ENCODE measurements at places on chromosomes 3 and 15. TPM values are rescaled to one million over a fixed set of nuclear protein-coding genes. Genes with fewer than 3 reads are reported as not detected.

ZNF80 gene
- total RNA-seq: 0.17 TPM

MEX3B gene
- 4.1 TPM for total RNA-seq

ILDR1 gene
- 19.9 TPM for total RNA-seq

MORC1 gene
- not detected for total RNA-seq

NR1I2 gene
- total RNA-seq: 106 TPM

KCNH8 gene
- 0.89 TPM for total RNA-seq

SCAMP2 gene
- total RNA-seq: 110 TPM

STRC gene
- total RNA-seq: 1.6 TPM

EFHB gene
- total RNA-seq: 0.75 TPM

DNA sequence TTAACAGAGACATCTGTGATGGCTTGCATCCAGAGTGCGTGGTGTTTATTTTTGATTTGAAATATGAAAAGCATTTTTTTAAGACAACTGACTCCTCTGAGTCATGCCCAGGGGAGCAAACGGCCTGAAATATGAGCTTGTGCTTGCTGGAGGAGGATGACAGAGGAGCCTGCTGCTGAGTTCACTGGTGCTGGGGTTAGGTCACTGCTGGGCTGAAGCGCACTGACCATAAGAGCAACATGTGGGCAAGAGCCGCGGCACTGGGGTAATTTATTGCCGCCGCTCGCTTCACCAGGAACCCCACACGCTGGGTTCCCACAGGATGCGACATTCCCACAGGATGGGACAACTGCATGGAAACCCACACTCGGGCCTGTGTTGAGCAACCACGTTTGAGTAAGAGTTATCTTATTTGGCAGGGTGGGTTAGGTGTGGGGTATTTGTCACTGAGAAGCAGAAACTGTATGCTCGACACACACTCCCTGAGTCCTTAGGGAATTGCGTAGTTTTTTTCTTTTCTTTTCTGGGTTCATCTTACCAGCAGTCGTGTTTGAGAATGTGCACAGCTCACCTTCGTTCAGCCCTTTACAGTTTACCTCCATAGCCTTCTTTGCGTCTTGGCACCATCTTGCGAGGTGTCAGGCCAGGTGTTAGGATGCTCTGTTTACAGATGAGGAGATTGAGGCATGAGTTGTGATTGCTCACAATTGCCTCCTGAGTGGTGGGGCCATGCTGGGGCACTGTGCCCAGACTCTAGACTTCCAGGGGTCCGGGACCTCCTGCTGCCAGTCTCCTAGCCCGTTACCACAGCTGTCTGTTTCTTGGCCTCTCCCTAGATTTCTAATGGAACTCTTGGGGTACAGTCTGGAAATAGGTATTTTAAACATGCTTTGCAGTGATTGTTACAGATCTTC, 60.4 kb downstream of the SMAD3 start:
- DNase-seq: peak; percentile 66

DNA sequence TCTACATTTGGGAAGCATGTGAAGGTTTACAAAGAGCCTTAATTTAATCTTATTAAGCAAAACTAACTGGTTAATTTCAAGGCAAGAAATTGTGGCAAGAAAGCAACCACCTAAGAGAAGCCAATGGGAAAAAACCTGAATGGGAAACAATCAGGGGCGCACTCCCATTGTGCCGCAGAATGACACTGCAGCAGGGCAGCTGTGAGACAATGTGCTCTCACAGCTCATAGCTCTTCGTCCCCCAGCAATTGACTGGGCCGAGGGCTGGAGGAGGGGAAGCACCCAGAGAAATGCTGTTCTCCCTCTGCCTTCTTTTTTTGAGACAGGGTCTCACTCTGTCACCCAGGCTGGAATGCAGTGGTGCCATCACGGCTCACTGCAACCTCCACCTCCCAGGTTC, 93.3 kb upstream of the RAD18 start:
- no peak for DNase-seq

DNA sequence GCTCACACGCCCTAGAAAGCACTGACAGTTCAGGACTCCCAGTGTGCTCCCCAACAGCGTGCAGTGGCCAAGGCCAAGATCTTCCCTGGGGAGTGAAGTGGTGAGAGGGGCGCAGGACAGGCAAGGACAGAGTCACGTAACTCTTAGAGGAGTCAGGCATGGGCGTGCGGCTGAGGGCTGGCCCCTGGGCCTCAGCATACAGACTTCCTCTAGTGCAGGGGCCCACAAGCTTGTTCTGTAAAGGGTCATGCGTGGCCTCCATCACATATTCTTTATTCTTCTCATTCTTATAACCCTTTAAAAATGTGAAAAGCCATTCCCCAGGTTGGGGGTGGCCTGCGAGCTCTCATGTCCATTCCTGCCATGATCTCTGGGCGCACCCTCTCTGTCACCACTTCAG, 25.2 kb downstream of the TMEM43 start:
- no peak for DNase-seq

- DNase-seq: no peak
Measured at GRCh38 chr15:75682181-75683135, 30.2 kb downstream of the CSPG4 start.

GRCh38 chr3:126341755-126342150, 15.5 kb downstream of the KLF15 start:
- no peak for DNase-seq

DNA sequence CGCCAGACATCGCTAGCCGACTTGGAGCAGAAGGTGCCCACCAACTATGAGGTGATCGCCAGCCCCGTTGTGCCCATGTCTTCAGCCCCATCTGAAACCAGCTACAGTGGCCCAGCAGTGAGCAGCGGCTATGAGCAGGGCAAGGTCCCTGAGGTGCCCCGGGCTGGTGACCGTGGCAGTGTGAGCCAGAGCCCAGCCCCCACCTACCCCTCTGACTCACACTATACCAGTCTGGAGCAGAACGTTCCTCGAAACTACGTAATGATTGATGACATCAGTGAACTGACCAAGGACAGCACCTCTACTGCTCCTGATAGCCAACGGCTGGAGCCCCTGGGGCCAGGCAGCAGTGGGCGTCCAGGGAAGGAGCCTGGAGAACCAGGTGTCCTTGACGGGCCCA, 12.9 kb upstream of the APEH start:
- DNase-seq: no peak

GRCh38 chr15:86203462-86203861, 123.8 kb downstream of the AGBL1 start:
- no peak for DNase-seq

GRCh38 chr3:61181874-61182273, 69.4 kb downstream of the FHIT start:
- DNase-seq: peak; percentile 42

GRCh38 chr15:41881920-41882688, 11.7 kb downstream of the SPTBN5 start:
- DNase-seq: no peak

- DNase-seq: no peak
Measured at GRCh38 chr3:149162007-149162406, 32.6 kb downstream of the HPS3 start.

DNA sequence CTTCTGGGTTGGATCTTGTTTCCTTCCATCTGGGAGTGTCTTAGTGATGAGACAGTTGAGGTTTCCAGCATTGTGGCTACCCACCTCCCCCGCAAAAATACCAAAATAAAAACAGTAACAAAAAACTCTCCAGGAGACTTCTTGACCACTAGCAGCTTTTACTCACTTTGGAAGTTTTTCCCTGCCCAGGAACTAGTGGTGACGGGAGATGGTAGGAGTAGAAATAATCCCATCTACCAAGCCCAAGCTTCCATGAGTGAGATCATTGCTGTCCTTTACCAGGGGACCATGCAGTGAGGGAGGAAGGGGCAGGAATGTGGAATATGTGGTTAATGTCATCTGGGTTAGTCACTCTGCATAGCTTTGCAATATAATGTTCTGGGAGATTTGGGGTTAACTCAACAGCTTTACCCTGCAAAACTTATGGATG, 187.7 kb downstream of the ITPR1 start:
- no peak for DNase-seq

- DNase-seq: no peak
Measured at GRCh38 chr3:107028626-107029025, 348.6 kb upstream of the CCDC54 start.

DNA sequence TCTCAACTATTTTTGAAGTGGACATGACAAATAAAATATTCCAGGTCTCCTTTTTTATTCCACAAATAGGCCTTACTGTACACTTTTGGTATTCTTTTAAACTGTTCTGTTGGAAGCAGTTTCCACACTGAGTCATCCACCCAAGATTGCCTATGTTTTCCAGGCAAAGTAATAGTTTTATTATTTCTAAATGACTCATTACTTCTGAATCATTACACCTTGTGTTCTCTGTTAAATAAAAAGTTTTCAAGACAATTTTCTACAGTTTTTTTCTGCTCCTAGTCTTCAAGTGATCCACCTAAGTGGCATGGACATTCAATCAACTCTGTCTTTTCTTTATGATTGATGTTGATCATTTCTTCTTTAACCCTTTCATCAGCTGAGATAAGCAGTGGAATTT, 26.5 kb downstream of the PPP2R3A start:
- no peak for DNase-seq

DNA sequence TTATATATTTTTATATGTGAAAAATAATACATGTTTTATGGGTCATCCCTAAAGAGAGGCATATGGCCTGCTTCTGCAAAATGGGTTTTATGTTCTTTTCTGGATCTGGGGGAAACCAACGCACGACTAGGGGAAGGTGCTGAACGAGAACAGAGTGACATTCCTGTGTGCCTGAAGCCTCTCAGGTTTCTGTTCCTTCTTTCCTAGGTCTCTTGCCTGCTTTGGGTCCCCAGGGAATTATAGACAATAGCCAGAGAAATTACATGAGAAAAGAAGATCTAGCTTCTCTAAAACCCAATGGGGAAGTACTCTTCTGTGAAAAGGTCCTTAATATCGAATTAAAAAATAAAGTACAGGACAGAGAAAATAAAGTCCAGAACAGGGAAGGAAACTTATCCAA, 66.5 kb downstream of the IGSF11 start:
- no peak for DNase-seq

GRCh38 chr3:55521064-55521737, 34.1 kb upstream of the WNT5A start:
- no peak for DNase-seq

GRCh38 chr15:38873158-38873557, 308.5 kb upstream of the RASGRP1 start:
- DNase-seq: no peak

DNA sequence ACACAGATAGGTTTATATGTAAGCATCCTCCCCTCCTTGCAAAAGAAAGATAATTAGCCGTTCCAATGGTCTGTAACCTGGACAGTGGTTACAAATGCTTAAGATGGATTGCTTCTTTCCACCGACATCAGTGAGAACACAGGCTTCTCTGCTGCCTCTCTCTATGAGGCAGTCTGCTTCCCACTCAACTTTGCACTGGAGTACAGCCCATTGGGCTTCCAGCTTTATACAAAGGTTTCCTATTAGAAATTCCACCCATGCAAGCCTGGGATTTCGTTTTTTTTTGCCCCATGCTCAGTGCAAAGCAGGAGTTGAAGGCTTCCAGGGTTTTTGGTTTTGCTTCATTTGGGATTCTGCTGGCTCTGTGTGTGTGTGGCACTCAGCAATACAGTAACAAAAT, 47.3 kb upstream of the C3orf22 start:
- DNase-seq: no peak

DNA sequence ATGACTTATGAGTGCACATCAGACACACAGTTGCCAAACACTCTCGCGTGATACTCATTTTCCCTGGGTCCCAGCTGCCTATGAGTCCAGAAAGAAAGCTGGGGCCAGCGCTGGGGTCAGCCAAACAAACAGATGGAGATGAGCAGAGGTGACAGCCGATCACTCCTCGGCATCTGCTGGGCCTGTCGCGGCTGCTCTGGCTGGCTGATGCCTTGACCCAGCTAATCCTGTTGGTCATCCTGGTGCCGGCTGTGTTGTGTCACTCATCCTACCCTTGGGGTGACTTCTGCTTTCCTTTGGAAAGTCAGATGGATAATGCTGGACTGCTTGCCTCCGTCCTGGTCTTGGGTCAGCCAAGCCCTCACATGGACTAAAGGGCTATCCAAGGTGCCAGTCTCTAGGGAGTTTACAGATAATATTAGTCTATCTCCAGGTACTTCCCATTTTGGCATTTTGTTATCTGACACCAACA, 105.3 kb upstream of the PDZRN3 start:
- peak; percentile 12 for DNase-seq

DNA sequence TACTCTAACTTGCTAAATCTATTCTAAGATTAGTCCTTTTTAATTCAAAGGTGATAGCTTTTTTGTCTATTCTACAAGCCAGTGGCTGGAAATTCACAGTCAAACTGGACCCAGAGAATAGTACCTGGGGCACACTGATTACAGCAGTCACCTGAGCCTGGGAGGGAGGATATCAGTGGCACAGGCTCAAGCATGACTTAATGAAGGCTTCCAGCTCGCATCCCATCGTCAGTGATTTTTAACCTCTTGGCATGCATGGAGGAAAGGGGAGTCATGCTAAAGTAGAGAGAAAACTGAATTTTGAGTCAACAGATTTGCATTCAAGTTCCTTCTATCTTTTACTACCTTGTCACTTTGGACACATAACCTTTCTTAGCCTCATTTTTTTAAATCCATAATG, 24.8 kb downstream of the GOLIM4 start:
- DNase-seq: no peak
